ENCODE measurements at places on chromosomes 3 and 15. TPM values are rescaled to one million over a fixed set of nuclear protein-coding genes. Genes with fewer than 3 reads are reported as not detected.

GRCh38 chr3:194343561-194343893, 7.6 kb downstream of the CPN2 start:
- DNase-seq = no peak
- no peak overlapping the region for H3K27ac ChIP-seq
- peaks cover 18% of the 10 kb centered on the region for H3K36me3 ChIP-seq
- no peak overlapping the region for H3K4me3 ChIP-seq
- no peaks in the 10 kb centered on the region for H3K27me3 ChIP-seq
- H3K4me1 ChIP-seq = 0 out of 2 replicates have a peak, but pooled peaks cover 5% of the 10 kb centered on the region

DNA sequence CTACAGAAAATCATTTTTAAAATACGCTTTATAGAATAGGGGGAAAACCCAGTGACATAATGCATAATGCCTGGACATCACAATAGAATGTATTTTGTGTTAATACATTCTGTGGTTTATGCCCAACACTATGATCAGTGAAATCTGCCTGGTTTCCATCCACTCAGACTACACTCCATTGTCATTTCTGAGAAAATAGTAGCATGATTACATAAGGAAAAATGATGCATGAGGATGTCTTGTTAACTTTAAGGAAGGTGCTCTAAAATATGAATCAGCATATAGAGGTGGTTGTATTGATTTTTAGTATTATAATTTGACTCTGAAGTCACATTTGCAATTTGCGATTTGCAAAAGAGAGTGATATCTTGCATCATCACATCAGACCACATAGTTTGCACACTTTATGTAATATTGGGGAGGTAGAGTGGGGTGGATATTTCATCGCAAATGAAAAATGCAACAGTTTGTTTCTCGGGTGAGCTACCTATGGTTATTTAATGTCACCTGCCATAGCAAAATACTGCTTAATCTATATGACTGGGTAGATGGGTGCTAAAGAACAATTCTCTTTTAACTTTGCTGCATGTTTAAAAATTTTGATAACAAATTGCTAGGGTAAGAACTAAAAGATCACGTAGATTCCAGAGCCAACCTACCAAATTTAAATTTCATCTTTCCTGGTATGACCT, 403.9 kb downstream of the IL5RA start:
- no peak overlapping the region for H3K27ac ChIP-seq
- no peaks in the 10 kb centered on the region for H3K36me3 ChIP-seq
- no peak for DNase-seq
- H3K4me1 ChIP-seq = no peaks in the 10 kb centered on the region
- no peak overlapping the region for H3K4me3 ChIP-seq

DNA sequence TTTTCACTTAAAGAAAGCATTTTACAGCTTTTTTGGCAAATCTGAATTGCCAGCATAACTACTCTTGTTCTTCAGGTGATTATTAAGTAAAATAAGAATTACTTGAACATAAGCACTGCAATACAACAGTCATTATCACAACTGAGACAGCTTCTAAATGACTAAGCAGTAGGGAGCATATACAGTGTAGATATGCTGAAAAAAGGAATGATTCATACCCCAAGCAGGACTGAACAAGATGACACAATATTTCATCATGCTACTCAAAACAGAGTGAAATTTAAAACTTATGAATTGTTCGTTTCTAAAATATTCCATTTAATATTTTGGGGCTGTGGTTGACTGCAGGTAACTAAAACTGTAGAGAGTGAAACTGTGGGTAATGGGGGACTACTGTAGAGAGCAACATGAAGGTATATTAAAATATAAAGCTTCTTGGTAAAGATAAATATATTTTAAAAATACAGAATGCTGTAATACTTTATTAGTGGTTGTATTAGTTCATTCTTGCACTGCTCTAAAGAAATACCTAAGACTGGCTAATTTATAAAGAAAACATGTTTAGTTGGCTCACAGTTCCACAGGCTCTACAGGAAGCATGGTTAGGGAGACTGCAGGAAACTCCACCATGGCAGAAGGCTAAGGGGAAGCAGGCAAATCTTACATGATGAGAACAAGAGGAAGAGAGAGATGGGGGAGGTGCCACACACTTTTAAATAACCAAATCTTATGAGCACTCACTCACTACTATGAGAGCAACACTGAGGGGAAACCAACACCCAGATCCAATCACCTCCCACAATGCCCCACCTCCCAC, 84.8 kb downstream of the DCLK3 start:
- H3K36me3 ChIP-seq = no peaks in the 10 kb centered on the region
- no peaks in the 10 kb centered on the region for H3K27me3 ChIP-seq
- DNase-seq = no peak
- no peaks in the 10 kb centered on the region for H3K4me1 ChIP-seq
- H3K27ac ChIP-seq = no peak overlapping the region

DNA sequence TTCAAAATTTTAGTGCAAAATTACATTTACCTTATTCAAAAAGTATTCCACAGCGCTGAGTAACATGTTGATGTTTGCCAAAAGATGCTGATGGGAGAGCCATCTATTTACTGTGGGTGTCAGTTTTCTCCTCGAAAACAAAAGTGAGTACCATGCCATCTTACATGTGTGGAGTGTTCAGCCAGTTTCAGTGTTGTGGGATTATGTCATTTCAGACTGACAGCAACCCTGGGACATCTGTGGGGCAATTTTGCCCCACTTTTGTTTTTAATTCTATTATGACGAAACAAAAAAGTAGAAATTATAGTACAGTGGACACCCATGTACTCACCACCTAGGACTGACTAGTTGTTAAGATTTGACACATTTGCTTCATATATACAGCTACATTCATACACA, 19.6 kb downstream of the SLCO3A1 start:
- H3K4me3 ChIP-seq = no peak overlapping the region
- H3K27me3 ChIP-seq = no peaks in the 10 kb centered on the region

GRCh38 chr15:49610157-49610918, 10.3 kb downstream of the FAM227B start:
- no peaks in the 10 kb centered on the region for H3K36me3 ChIP-seq
- no peak overlapping the region for H3K27ac ChIP-seq
- H3K27me3 ChIP-seq = no peaks in the 10 kb centered on the region
- no peak for DNase-seq

DNA sequence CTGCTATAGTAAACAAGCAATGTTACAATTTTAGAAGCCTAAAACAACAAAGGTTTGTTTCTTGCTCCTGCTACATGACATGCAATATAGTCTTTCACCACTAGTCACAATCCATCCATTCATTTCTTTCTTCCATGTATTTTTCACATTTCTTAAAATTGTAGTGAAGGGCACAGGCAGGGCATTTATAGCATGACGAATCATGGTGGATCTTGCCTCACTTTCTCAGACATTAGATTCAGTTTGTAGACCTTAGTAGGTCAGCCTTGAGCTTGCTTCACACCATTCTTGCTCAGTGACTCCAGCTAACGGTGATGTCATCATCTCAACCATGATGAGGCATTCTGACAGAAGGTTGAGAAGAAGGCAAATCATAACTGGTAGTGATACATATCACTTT, 546.8 kb downstream of the TBL1XR1 start:
- no peaks in the 10 kb centered on the region for H3K27me3 ChIP-seq
- no peak overlapping the region for H3K4me3 ChIP-seq
- no peak overlapping the region for H3K27ac ChIP-seq
- no peaks in the 10 kb centered on the region for H3K4me1 ChIP-seq

DNA sequence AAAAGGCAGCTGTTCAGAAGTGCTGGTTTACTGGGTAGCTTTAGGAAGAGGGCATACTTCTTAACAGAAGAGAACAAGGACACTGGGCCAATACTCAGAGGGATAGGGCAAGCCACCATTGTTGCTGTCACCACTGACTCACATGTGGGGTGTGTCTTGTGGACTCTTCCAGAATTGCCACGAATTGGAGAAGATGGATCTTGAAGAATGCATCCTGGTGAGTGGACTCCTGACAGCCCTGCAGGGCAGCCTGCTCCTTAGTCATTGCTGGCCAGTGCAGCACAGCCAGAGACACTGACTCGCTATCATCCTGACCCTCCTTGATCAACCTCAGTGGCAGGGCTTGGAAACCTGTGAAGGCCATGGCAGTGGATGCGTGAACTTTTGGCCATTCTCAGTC, 62.3 kb downstream of the UBP1 start:
- peaks cover 7% of the 10 kb centered on the region for H3K36me3 ChIP-seq
- no peak overlapping the region for H3K4me3 ChIP-seq
- no peak for DNase-seq
- no peaks in the 10 kb centered on the region for H3K27me3 ChIP-seq
- peaks cover 10% of the 10 kb centered on the region for H3K4me1 ChIP-seq
- no peak overlapping the region for H3K27ac ChIP-seq

DNA sequence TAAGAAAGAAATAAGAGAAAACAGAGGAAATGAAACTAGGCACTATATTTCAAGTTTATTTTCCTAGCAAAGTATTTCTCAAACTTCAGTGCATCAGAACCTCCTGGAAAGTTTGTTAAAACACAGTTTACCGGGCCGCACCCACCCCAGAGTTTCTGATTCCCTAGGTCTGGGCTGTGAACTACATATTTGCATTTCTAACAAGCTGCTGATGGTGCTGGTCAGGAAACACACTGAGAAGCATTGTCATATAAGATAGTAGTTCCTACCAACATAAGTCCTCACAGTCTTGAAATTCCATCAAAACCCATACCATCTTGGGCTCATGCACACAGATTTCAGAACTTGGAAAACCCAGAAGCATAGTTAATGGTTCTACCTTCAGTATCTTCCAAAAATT, 8.3 kb downstream of the SLC9A9 start:
- H3K4me1 ChIP-seq = no peaks in the 10 kb centered on the region
- H3K4me3 ChIP-seq = no peak overlapping the region
- no peak overlapping the region for H3K27ac ChIP-seq
- DNase-seq = no peak
- no peaks in the 10 kb centered on the region for H3K36me3 ChIP-seq
- no peaks in the 10 kb centered on the region for H3K27me3 ChIP-seq

DNA sequence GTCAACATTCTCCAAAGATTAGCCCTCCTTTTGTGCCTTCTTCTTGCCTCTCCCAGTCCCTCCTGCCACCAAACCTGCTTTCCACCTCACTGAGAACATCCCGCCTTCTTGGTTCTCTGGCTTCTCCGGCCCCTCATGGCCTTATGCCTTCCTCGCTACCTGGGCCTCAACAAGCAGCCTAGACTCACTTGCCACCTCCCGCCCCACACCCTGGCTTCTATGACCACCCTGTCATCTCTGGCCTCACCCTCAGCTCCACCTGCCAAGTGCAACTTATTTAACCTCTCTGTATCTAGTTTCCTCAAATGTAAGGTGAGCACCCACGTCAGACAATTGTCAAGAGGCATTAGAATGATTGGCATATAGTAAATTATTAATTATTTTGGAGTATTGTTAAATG, 68.8 kb upstream of the MEX3B start:
- H3K27me3 ChIP-seq = peaks cover 3% of the 10 kb centered on the region
- H3K4me3 ChIP-seq = no peak overlapping the region

- H3K27ac ChIP-seq = no peak overlapping the region
- H3K27me3 ChIP-seq = no peaks in the 10 kb centered on the region
- H3K36me3 ChIP-seq = no peaks in the 10 kb centered on the region
- no peak for DNase-seq
Observed at GRCh38 chr3:106810300-106810875, 566.9 kb upstream of the CCDC54 start.

GRCh38 chr3:112693186-112693585, 52.2 kb upstream of the CCDC80 start:
- H3K4me3 ChIP-seq = no peak overlapping the region
- no peak overlapping the region for H3K27ac ChIP-seq
- H3K36me3 ChIP-seq = no peaks in the 10 kb centered on the region
- no peaks in the 10 kb centered on the region for H3K27me3 ChIP-seq

DNA sequence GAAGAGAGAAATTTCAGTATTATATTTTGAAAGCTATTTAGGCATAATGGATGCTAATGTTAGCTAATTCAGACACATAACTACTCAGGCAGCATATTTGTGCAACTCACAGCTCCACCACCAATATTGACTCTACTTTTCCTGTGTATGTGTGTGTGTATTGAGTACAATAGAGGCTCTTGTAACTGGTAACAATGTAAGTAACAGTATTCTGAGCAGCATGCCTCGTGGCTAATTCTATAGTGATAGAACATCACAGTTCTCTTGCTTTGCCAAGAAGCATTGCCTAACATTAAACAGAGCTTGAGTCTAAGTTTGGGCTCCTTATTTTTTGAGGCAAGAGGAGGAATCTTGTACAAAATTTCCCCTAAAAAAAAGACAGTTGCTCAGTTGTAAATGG, 98.6 kb upstream of the ARHGEF26 start:
- H3K36me3 ChIP-seq = no peaks in the 10 kb centered on the region
- DNase-seq = peak; percentile 82
- no peak overlapping the region for H3K4me3 ChIP-seq
- H3K27ac ChIP-seq = no peak overlapping the region

DNA sequence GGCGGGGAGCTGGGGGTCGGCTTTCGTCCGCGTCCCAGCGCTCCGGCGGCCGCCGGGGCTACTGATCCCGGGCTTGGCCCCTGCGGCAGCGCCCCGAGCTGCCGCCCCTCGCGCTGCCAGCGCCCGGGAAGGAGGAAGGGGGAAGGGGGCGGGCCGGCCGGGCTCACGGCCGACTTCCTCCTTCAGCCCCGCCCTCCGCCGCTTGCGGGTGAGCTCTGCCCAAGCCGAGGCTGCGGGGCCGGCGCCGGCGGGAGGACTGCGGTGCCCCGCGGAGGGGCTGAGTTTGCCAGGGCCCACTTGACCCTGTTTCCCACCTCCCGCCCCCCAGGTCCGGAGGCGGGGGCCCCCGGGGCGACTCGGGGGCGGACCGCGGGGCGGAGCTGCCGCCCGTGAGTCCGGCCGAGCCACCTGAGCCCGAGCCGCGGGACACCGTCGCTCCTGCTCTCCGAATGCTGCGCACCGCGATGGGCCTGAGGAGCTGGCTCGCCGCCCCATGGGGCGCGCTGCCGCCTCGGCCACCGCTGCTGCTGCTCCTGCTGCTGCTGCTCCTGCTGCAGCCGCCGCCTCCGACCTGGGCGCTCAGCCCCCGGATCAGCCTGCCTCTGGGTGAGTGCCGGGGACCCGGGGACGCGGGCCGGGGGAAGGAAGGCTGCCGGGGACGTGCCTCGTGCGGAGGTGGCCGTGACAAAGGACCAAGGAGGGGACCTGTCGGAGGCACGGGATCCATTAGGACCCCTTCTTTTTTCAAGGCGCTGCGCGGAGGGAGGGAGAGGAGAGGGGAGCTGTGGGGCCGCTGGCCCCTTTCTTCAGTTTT, at the start of gene SEMA4B:
Gene SEMA4B, plus strand, starts transcription at position 201 of the 814 bp plus-strand sequence. Its CDS starts 249 bp downstream, at position 450.
- no peaks in the 10 kb centered on the region for H3K27me3 ChIP-seq
- H3K4me1 ChIP-seq = peaks cover 26% of the 10 kb centered on the region
- H3K27ac ChIP-seq = peak within 1 kb of the TSS; percentile 30
- peak within 1 kb of the TSS; percentile 95 for H3K4me3 ChIP-seq

RTP3 gene
- total RNA-seq = 0.09 TPM

GALNT15 gene
- not detected for total RNA-seq

NR2E3 gene
- not detected for total RNA-seq

HCLS1 gene
- total RNA-seq = not detected

ZSCAN2 gene
- total RNA-seq = 21.5 TPM
